Stimulated activated CD8-positive, alpha-beta memory T cell treated with anti-CD3 and anti-CD28 coated beads, Interleukin-4, amount 100 ng/mL, for 1 hour (primary cell): ENCODE measurements at places on chromosomes 7 and 10.

GRCh38 chr7:2873686-2874551, 29.8 kb upstream of the GNA12 start:
- no peak for DNase-seq

GRCh38 chr7:41969561-41970105, 266.7 kb upstream of the INHBA start:
- no peak for DNase-seq

GRCh38 chr7:9945131-9945530, 1028.5 kb upstream of the PHF14 start:
- no peak for DNase-seq

- DNase-seq = no peak
These were observed 101.7 kb upstream of the YAE1 start for GRCh38 chr7:39464350-39465054.

- no peak for DNase-seq
These were observed 733.9 kb upstream of the PHF14 start for GRCh38 chr7:10239695-10240345.

- no peak for DNase-seq
These were observed 69.4 kb downstream of the MCMBP start for GRCh38 chr10:119803264-119803663.

GRCh38 chr10:13317474-13317873, 17.6 kb upstream of the PHYH start:
- no peak for DNase-seq

DNA sequence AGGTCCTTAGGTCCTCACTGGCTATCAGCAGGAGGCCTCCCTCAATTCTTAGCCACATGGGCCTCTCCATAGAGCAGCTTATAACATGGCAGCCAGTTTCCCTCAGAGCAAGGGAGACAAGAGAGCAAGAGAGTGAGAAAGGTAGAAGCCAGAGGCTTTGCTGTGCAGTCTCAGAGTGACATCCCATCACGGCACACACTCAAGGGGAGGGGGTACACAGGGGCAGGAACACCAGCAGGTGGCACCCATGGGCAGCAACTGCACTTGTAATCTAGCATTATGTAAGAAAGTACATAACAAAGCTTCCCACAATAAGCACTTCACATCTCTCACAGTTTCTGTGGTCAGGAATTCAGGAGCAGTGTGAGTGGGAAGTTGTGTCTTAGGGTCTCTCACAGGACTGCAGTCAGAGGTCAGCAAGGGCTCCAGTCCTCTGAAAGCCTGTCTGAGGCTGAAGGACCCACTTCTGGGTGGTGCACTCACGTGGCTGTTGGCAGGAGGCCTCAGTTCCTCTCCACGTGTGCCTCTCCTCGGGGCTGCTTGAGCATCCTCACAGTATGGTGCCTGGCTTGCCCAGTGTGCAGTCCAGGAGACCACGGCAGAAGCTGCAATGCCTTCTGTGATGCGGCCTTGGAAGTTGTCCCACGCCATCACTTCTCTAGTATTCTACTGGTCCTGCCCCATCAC, 159.4 kb downstream of the OAT start:
- DNase-seq = no peak

- DNase-seq = no peak
These were observed 196.6 kb downstream of the DIP2C start for GRCh38 chr10:492836-493235.

DNA sequence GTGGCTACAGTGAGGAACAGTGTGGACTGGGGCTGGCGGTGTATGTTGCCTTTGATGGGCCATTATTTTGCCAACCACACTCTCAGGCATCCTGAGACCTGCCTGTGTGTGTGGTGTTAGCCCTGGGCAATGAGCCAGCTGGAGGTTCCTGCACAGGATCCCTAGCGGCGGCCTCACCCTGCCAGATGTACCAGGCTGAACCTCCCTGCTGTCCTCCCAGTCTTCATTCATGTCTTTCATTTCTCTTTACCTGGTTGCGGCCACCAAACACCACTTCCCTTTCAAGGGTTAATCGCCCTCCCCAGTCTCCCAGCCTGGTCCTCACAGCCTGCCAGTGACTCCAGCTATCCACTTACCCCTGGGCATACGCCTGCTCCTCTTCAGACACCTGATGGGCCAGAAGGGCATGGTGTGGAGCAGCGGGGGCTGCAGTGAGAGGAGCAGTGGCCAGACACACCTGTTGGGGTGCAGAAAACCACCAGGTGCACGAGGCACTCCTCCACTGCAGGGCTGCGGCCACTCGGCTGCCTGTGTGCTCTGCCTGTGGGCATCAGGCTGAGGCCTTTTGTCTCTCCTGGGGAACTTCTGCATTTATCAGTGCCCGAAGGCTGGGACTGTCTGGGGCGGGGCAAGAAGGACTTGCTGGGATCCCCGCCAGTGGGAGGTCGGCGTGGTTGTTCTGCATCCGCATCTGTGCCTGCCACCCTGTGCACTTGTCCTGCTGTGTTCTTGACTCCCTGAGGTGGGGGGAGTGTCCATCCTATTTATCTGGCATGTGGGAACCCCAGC, 111.6 kb downstream of the ARHGAP22 start:
- no peak for DNase-seq

- no peak for DNase-seq
These were observed 53.5 kb upstream of the FRMD4A start for GRCh38 chr10:14384116-14384730.

- DNase-seq = no peak
These were observed at the start of gene ANKRD1 for GRCh38 chr10:90920986-90921666. TSS of gene ANKRD1 (minus strand) at chr10:90921087. CDS start at chr10:90921027, 60 bp downstream.

DNA sequence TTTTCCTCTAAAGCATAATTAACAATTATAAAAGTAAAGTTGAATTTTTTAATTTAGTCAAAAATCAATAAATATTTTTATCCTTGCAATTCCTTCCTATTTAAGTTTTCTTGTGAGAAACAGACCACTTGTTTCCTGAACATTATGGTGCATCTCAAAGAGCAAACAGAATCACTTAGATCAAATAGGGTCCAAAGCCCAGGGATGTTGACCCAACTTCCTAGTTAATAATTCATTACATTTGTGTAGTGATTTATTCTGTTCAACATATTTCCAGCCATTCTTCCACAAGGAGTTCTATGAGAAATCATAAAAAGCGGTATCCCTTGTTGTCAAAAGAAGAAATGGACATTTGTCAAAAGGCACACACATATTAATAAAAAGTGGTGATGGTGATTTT, 315.6 kb downstream of the LRRTM3 start:
- no peak for DNase-seq

DNA sequence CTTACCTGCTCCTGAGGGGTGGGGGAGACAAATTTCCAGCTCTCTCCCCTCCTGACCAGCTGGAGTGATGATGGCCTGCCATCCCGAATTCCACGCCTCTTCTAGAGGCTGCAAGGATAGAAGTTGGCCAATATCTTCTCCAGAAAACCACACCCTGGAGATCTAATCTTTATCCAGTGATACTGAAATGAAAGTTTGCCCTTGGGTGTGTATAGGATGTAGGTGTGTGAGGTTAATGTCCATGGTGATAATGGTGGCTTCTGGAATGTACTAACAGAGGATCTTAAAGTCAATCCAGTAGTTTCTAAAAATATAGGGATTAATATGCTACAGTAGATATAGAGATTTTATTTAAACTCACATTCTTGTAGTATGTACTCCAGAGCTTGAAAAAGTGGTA, 22.2 kb downstream of the AKR1B15 start:
- DNase-seq = no peak

DNA sequence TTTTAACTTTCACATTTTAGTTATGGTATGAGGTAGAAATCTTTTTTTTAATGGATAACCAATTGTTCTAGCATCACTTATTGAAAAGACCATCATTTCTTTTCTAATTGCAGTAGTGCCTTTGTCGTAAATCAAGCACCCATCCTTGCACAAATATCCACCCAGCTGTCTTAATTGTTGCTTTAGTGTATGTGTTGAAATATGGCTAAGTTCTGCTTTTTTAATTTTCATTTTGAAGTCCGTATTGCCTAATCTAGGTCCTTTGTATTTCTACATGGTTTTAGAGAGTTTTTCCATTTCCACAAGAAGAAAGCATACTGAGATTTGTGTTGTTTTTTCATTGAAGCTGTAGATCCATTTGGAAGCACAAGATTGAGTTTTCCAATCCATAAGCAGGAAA, 259.6 kb upstream of the SEMA3E start:
- DNase-seq = no peak

DNA sequence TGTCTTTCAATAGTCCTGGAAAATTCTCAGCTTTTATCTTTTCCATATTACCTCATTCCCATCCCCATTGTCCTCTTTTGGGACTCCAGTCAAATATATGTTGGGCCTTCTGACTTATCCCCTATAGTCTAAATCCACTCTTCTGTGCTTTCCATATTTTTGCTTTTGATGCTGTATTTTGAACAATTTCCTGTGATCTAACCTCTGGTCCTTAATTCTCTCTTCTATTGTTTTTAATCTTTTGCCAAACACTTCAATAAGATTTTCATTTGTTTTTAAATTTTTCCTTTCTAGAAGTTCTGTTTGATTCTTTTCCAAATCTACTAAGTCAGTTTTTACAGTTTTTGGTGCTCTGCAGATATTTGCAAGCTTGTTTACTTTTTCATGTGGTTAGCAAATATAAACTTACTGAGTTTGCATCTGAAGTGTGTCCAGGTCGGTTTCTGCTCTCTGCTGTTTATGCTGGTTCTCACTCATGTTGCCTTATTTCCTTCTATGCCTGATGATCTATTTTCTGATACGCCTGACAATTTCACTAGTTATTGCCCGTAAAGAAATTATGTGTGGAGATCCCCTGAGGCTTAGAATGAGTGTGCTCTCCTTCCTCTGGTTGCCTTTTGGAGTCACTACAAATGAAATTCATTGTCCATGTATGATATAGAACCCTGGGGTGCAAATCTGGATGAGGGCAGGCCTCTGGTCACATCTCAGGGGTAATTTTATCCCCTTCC, 110.4 kb downstream of the RBM20 start:
- no peak for DNase-seq
